Hematopoietic multipotent progenitor cell treated with erythropoietin and hydrocortisone succinate and interleukin-3 and kit ligand, for 15 days (in vitro differentiated cells): ENCODE measurements at places on chromosomes 1 and 21.

DNA sequence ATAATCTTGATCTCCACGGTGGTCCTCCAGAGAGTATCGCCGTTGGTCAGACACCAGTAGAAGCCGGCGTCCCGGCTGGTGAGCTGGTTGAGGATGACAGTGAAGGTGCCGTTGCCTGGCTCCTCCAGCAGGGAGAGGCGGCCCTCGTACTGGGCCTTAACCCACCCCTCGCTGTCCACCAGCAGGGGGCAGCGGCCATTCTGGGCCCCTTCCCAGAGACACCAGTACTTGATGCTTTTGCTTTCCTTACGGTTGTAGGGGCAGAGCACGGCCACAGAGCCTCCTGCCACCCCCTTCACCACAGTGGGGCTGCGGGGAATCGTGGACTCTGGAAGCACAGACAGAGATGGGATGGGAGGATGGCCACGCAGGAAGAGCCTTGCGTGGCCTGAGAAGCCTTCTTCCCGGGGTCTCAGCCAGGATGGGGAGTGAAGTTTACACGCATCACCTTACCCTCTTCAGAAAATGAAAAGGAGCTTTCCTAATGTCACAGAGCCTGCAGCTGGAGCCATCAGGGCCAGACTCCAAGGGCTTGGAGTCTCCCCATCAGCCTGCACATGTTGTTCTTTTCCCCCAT lies 10.7 kb downstream of the PIGR start:
- peak; percentile 60 for DNase-seq

DNA sequence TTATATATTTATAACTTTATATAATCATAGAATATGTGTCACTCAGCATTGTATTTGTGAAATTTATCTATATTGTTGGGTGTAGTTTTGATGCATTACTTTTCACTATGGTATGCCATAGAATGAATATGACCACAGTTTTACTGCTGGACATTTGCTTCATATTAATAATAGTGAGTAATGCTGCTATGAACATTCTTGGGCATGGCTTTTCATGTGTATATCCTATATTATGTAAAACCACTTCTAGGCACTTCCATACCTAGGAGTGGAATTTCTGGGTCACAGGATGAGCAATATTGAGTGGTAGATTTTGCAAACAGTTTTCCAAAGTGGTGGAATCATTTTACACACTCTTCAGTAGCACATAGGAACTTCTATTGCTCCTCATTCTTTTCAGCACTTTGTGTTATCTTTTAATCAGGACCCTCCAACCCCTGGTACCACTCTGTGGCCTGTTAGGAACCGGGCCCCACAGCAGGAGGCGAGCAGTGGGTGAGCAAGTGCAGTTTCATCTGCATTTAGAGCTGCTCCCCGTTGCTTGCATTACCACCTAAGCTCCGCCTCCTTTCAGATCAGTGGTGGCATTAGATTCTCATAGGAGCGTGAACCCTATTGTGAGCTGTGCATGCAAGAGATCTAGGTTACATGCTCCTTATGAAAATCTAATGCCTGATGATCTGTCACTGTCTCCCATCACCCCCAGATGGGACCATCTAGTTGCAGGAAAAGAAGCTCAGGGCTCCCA lies 56.0 kb upstream of the CNIH3 start:
- no peak for DNase-seq

DNA sequence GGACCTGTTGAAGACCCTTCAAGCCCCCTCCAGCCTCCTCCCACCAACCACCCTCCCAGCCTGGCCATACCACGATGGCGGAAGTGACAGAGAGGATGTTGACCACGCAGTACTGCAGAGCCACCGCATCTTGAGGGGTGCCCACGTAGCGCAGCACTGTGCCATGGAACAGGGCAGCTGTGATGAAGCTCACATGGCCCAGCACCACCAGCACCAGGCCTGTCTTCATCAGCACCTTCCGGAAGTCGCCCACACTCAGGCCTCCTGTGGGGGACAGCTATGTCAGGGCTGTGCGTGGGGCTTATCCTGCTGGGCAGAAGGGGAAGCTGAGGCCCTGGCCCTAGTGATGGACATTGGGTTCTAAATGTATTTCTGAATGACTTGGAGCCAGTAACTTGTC lies 3.1 kb downstream of the TMEM54 start:
- DNase-seq, result no peak

- DNase-seq, result no peak
Measured at GRCh38 chr1:162502928-162503327, 5.3 kb downstream of the UHMK1 start.

DNA sequence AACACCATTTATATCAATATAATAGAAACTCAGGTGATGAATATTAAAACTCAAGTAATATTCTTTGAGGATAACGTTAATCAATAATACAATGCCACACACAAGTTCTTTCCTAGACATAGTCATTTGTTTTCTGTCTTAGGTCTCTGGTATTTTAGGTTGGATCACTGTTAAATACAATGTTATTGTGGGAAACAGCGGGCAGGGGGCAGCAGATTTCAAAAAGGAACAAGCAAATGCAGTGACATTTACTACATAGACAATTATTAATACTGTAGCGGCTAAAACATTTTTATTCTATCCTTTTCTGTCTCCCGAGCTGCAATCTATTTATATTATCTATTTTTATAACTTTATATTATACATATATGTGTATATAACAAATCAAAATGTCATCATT lies 186.4 kb upstream of the ZNHIT6 start:
- no peak for DNase-seq

DNA sequence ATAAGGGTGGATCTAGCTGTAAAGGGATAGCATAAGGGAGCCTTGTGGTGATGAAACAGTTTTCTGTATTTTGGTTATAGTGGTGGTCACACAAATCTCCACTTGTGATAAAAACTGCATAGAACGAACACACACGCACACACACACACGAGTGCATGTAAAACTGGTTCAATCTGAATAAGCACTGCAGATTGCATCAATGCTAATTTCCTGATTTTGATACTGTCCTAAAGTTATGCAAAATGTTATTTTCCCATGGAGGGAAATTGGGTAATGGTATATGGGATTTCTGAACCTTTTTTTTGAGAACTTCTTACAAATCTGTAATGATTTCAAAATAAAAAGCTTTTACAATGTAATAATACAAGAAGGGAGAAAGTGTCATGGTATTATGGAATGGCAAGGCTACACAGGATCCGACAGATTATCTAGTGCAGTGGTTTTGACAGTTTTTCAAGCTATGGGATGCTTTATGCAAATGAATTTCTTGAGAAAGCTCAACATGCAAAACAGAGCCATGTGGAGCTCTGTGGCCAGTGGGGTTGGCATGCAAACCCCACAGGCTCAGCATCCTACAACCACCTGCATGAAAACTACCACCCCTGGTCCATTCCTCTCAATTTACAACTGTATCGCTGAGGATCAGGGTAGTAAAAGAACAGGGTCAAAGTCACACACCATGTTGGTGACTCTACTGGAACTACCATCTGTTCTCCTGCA lies 18.8 kb downstream of the SLC41A1 start:
- DNase-seq, result no peak

DNA sequence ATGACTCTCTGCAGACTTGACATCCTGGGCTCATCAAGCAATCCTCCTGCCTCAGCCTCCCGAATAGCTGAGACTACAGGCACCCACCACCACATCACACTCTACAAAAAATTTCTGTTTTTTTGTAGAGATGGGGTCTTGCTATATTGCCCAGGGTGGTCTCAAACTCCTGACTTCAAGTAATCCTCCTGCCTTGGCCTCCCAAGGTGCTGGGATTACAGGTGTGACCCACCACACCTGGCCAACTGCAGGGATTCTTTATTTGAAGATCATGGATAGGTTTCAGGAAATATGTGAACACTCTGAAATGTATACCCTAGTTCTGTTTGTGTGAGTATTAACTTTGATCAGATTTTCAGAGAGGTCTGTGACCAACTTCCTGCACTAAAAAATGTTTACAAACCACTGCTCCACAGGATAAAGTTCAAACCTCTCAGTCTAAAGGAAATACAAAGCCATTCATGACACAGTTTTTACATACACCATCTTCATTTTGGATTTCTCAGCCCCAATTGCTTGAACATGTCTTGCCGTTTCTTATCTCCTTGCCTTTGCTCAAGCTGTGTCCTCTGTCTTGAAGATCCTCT lies 252.3 kb upstream of the FGGY start:
- no peak for DNase-seq

- DNase-seq, result no peak
Measured at GRCh38 chr1:37372302-37372701, 102.1 kb upstream of the ZC3H12A start.

DNA sequence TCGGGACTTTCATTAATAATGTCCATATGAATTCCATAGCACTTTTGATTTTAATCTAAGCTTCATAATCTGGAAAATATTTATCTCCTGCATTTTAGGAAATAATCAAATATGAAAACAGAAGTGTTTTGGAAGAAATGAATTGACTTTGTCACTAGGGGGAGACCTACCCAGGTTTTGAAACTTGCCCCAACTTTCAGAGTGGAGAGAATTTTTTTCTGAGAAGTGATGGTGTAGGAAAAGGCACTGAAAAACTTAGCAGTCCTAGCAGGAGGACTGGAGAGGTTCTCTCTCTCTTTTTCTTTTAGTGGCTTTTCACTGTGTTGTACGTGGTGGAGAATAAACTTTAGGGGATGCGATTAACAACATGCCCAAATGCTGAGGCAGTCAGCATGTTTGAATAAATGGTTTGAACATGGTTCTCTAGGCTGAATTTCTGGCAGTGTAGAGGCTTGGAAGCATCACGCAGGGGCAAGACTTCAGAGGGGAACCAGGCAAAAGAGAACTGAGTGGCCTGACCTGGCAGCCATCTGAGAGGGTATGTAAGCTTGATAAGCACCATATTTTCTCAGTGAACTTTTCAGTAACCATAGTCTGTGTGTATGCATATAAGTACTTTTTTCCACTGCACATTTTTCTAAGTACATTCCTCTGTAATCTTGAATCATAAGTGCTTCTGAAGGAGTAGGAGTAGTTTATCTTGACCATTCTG lies 68.3 kb upstream of the NEK7 start:
- peak; percentile 14 for DNase-seq

DNA sequence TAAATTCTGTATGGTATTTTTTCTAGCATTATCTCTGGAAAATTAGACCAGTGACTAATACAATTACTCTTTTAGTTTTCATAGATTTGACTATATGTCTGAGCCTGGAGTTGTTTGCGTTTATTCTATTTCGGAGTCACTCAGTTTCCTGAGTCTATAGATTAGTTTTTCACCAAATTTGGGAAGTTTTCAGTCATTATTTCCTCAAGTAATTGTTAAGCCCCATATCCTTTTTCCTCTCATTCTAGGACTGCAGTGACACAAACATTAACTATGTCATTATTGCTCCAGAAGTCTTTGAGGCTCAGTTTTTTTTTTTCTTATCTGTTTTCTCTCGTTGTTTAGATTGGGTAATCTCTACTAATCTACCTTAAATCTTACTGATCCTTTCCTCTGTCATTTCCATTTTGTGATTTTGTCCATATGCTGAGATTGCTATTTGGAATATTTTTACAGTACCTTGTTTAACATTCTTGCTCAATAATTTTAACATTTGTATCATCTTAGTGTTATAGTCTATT lies 886.2 kb downstream of the LTN1 start:
- DNase-seq, result no peak

- no peak for DNase-seq
Measured at GRCh38 chr21:28252928-28253327, 739.7 kb downstream of the LTN1 start.

DNA sequence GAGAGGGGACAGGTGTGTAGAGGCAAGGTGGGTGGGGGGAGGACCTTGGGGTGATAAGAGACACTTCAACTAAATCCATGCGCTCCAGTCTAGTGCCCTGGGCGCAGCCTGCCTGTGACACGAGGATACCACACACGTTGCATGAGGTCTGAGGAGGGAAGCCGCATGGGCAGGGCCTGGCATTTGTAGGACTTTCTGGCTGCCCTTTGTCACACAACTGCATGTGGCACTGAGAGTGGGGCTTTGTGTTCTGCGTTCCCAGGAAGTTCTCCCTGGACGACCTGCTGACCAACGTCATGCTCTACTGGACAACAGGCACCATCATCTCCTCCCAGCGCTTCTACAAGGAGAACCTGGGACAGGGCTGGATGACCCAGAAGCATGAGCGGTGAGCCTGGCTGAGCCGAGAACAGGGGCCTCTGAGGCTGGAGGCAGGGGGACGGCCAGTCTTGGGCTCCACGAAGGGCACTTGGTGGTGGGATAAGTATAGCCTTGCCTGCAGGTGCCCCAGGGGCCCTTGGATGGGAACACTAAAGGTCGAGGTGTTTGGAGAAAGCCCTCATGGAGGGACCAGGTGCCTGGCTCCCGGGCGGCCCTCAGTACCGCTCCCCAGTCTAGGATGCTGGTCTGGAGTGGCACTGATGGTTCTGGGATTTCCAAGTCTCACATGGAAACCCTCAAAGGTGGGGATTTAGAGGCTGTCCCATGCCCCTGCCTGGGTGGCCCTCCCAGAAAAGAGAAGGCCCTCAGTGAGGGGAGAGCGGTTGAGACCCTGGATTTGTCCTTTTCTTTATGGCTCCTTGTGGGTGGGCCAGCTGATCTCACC lies 34.5 kb downstream of the EPHX1 start:
- no peak for DNase-seq

GRCh38 chr21:33810766-33811165 lies 104.8 kb downstream of the ATP5PO start:
- no peak for DNase-seq

- no peak for DNase-seq
Measured at GRCh38 chr1:30164693-30165092, 558.7 kb downstream of the MATN1 start.

DNA sequence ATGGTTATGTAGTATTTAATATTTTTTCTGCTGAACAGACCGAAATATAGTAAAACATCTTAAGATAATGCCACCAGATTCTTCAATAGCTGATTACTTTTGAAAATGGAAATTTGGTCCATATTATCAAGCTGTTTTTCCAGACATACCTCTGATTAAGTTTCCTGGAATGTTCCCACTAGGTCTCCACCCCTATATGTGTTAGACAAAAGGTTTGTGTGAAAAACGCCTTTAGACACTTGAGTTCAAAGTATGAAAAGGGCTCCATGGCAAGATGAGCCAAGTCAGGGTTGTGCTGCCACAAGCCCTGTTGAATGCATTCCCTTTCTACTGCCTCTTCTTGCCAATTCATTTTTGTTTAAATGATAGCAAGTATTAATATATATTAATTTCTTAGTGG lies 52.7 kb downstream of the ZBTB17 start:
- DNase-seq, result no peak

- DNase-seq, result no peak
Measured at GRCh38 chr1:31487143-31487542, 74.1 kb downstream of the SERINC2 start.

DNA sequence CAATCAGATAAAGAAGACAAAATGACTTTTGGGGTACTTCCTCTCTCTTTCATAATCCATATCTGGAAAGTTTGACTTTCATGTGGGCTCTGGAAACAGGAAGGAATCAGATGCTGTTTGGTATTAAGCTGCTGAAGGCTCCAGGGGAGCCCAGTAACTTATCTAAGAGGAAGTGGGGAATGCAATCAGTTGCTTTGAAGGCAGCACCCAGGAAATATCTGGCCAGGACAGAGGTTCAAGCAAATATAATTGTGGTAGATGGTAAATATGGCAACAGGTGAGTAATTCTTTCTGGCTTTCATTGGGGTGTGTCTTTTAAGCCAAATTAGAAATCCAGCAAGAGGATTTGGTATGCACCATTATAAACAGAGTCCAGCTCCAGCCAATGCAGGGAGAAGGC lies 44.4 kb downstream of the COLGALT2 start:
- no peak for DNase-seq

- no peak for DNase-seq
Measured at GRCh38 chr1:199665371-199665770, 362.1 kb upstream of the NR5A2 start.
